Central memory CD4-positive, alpha-beta T cell (primary cell): ENCODE measurements at places on chromosomes 13 and 19.
A peak's percentile ranks its signal among the peaks of the same experiment; 100 is the strongest.

GRCh38 chr13:95304453-95304852, 3.2 kb upstream of the ABCC4 start:
- no peak for DNase-seq

- no peak for DNase-seq
Measured at GRCh38 chr19:310781-311496, 19.7 kb upstream of the PLPP2 start.

DNA sequence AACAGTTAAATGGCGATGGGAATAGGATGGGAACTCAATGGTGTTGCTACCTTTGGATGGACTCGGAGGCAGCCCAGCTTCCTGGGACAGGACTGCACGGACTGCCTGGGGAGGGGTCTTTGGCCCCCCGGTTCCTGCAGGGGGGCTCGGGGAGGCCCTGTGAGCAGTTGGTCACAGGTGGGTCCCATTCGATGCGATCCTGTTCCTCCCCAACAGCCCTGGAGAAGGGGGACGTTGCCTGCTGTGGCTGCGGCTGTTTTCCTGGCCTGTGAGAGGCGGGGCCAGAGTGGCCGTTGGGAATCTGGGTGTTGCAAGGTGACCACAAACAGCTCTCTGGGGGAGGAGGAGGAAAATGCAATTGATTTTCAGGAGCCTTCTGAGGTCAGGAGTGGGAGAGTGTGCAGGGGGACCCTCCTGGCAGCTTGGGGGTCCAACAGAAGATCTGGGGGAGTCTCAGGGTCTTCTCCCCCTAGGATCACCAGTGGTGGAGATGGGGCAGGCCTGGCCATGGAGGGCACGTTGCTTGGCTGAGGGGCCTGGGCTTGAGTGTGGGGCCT, 1.9 kb upstream of the PLPPR3 start:
- no peak for DNase-seq

- no peak for DNase-seq
Measured at GRCh38 chr19:43779147-43779819, 1.5 kb downstream of the KCNN4 start.

- DNase-seq = no peak
Measured at GRCh38 chr19:1166872-1167573, 7.0 kb downstream of the SBNO2 start.

GRCh38 chr19:14450168-14450874, 17.2 kb downstream of the PKN1 start:
- DNase-seq = peak; percentile 49
